ENCODE measurements at places on chromosomes 16 and 17.

DNA sequence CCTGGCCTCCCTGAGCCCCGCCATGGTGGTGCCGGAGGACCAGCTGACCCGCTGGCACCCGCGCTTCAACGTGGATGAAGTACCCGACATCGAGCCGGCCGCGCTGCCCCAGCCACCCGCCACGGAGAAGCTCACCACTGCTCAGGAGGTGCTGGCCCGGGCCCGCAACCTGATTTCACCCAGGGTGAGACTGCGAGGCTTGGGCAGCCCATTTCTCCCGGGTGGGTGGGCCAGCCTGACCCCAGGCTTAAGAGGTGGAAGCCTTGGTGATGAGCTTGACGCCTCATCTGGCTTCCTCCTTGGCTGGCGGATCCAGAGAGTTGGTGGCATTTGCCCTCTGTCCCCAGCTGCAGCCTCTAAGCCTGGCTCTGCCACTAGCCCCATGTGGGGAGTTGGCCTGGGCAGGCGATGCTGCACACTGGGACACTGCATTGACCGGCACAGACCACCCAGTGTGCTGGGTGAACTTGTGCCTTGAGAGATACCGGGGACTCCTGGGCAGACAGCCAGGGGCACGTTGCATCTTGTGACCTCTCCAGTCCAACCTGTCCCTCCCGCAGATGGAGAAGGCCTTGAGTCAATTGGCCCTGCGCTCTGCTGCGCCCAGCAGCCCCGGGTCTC is 3.0 kb downstream of the CDT1 start:
- no peak for DNase-seq

GRCh38 chr17:57144567-57144966 is 59.5 kb downstream of the AKAP1 start:
- DNase-seq, result no peak

- no peak for DNase-seq
Observed at GRCh38 chr17:30449480-30449879, 27.7 kb upstream of the GOSR1 start.

DNA sequence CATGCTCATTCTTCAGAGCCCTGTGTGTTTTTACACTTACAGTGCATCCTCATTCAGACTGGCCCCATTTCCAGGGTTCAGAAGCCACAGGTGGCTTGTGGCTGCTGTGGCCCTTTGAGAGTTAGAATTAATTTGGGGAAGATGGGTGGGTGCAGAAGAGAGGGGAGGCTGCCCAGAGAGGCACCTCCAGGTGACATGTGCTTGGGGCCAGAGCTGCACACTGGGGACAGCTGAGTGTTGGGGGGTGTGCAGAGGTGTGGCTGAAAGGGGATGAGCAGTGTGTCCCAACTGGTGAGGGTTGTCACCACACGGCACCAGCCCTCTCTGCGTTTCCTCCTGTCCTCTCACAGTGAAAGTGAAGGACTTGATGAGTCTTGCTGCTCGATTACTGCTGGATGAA is 6.9 kb upstream of the EIF1 start:
- no peak for DNase-seq

Data from GDM1 (cell line).